ENCODE measurements at places on chromosomes 13 and 19.
A peak's percentile ranks its signal among the peaks of the same experiment; 100 is the strongest.

- DNase-seq, result no peak
Measured at GRCh38 chr19:18646535-18647370, 9.9 kb downstream of the KLHL26 start.

GRCh38 chr19:41019346-41019745, 28.3 kb downstream of the CYP2B6 start:
- no peak for DNase-seq

GRCh38 chr19:8110931-8111330, 38.5 kb downstream of the FBN3 start:
- DNase-seq, result no peak

DNA sequence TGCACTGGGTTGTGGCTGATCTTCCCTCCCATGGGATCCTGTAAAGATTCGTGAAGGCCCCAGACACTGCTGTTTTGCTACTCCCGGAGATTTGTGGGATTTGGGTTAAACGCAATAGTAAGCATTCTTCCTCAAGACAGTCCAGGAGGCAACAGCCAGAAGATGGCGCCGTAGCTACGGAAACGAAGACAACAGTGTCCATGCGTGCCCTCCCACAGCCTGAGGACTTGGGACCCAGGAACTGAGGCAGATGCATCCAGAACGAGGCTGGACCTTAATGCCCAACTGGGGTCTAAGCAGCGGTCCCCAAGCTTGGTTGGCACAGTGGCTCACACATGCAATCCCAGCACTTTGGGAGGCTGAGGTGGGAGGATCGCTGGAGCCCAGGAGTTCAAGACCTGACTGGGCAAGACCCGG, 57.6 kb upstream of the ZNF507 start:
- DNase-seq, result no peak

DNA sequence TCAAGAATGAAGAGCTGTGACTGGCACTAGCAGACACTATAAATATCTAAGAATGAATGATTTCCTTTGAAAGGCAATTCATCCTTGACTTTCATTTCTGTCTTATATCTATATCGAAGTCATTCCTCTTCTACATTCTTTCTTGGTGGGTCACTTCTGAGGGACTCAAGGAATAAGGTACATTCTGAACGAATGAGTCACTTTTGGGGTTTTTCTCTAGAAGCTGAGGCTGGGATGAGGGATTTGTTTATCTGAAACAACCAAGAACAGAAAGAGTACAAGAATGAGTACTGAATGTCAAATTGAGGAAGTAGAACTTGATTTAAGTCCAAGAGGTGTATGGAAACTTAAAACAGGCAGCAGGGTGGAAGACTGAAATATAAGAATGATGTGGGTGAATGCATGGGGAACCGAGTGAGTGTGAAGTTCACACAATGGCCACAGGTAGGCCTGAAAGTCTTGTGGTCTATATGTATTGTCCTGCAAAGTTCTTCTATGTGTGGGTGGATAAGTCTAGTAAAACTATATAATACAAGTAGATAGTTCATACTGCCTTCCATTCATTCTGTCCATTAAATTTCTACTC, 343.9 kb downstream of the OXGR1 start:
- DNase-seq, result no peak

- DNase-seq, result no peak
Measured at GRCh38 chr19:35582760-35583159, 3.2 kb upstream of the PMIS2 start.

DNA sequence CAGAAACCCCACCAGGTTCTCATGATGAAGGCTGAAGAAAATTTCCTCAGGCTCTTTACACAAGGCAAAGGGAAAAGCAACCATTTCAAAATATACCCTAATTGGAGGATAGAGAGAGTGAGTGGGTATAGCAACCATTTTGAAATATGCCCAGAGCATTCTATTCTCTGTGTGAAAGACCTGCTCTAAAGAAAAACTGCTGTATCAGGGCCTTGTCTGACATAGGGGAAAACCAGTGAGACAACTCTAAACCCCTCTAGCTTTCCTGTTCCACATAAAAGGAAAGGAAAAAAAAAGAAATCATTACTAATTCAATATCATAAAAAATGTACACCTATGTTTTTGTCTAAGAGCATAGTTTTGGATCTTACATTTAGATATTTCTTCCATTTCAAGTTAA, 42.3 kb downstream of the TPTE2 start:
- DNase-seq, result no peak

GRCh38 chr13:51849145-51850101, 4.4 kb upstream of the TMEM272 start:
- peak; percentile 31 for DNase-seq

DNA sequence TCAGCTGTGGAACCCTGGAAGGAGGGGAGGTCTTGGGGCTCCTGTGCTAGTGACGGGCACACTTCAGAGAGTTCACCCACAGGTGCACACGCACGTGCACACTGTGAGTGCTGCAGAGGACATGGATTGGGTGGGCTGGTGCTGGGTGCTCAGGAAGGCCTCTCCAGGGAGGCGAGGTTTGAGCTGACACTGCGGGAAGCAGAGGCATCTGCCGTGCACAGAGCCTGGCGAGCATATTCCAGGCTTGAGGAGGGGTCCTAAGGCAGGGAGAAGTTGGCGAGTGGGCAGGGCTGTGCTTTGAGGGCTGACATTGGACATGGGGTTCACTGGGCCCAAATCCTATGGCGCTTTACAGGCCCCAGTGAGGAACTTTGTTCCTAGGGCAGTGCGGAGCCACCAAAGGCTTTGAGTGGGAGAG, 25.6 kb downstream of the CCDC8 start:
- DNase-seq, result no peak
